PC-3 (cell line): ENCODE measurements at places on chromosomes 7 and 10.

DNA sequence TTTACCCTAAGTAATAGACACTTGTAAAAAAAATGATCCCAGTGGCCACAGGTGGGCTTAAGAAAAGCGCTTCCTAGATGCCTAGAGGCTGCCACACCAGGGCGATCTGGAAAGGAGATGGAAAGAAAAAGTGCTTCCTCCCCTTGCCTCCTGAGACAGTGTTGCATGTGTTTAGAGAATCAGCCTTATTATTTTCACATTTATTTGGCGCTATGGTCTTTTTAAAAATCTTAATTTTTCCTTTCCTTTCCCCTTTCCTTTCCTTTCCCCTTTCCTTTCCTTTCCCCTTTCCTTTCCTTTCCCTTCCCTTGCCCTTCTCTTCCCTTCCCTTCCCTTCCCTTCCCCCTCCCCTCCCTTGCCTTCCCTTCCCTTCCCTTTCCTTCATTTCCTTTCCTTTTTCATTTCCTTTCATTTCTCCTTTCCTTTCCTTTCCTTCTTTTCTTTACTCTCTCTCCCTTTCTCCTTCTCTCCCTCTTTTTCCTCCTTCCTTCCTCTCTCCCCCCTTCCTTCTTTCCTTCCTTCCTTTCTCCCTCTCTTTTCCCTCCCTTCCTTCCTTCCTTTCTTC lies 7.1 kb upstream of the MKX start:
- no peak for DNase-seq

DNA sequence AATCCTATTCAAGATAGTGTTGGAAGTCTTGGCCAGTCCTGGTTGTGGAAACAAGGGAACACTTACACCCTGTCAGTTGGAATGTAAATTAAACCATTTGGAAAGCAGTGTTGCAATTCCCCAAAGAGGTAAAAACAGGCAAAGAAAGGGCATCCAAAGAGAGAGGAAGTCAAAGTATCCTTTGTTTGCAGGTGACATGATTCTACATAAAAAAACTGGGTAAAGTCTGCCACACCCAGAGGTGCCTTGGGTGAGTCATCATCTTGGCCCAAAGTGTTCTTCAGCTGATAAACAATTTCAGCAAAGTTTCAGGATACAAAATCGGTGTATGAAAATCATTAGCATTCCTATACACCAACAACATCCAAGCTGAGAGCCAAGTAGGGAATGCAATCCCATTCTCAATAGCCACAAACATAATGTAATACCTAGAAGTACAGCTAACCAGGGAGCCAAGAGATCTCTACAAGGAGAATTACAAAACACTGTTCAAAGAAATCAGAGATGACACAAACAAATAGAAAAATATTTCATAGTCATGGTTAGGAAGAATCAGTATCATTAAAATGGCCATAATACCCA lies 278.7 kb downstream of the SDK1 start:
- peak; percentile 38 for DNase-seq

DNA sequence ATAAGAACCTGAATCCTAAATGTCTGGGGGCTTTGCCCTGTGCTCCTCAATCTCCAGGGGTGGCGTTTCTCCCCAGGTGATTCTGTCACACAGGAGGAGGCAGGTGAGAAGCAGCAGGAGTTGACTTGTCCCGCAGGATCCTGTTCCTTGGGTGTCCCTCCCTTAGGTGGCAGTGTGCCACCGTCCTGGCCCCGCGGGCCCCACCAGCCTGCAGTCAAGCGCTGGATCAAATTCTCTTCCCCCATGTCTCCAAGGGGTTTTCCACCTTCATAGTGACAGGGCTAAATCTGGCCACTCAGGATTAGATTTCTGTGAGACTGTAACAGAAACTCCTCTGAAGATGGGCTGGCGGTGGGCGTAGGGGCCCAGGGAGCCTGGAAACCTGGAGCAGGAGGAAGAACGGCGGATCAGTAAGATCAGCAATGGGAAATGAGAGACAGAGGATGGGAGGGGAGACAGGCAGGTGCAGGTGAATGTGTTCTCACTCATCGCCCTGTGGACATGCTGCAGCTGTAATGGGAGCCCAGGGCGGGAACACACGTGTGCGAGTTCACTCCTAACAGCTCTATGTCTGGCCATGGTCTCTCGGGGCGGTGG lies 329.2 kb upstream of the COBL start:
- no peak for DNase-seq

GRCh38 chr10:121609426-121610380 lies 11.5 kb upstream of the FGFR2 start:
- no peak for DNase-seq

DNA sequence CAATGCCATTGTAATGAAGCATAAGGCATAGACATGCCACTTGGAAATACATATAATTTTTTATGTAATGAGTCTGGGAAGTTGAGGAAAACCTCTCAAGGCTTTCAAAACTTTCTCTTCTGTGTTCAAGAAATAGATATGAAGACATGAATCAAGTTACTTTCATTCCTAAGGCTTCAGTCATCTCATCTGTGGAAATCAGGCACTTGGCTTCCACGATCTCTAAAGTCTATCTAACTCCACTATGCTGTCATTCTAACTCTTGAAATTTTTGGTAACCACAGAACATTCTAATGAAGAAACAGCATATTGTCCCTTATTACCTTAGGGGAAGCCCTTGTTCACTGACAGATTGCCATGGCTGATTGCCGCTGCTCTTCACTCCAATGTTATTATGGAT lies 242.6 kb downstream of the CNTNAP2 start:
- no peak for DNase-seq

DNA sequence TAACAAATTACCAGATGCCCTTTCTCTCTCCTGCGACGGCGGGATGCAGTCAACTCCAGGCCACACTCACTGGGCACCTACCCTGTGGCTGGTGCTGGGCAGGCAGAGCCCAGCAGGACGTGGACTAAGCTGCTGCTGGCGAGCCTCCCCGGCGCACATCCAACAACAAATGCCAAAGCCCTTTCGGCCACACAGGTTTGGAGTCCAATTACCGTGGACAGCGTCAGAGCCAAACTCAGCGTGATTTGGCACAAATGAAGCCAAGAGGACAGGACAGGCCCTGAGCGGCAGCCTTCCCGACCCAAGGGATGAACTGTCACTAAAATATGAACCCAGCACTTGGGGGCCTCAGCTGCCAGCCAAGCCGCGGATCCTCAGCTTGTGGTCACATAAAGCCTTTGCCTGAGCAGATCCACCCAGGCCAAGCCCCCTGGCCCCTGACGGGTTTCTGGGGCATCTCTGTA lies 28.4 kb downstream of the DAGLB start:
- no peak for DNase-seq

DNA sequence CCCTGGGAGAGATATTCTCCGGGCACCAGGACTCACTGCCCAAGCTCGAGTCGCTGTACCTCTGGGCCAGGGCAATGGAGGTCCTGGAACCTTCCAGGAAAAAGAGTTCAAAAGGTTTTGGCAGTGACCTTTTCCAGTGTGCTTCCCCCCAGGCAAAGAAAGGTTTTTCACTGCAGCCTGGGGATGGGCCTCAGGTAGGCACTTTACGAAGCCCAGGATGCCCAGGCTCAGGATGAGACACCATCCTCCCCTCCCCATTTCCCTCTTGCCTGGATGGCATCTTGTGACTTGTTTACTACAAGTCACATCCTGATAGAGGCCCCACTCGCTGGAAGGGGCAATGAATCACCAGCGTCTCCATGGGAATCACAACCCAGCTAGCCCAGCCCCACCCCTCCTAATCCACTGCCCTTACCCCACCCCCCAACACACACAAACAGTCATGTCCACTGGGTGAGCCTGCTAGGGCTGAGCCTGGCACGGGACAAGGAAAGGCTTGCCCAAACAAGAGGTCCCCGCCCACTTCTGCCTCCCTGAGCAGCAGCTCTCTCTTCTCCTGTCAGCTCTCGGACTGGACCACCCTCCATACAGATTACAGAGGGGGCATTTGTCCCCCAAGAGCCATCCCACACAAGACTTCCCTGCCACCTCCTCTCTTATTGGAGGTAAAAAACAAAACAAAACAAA lies 93.8 kb upstream of the SMNDC1 start:
- peak; percentile 96 for DNase-seq

DNA sequence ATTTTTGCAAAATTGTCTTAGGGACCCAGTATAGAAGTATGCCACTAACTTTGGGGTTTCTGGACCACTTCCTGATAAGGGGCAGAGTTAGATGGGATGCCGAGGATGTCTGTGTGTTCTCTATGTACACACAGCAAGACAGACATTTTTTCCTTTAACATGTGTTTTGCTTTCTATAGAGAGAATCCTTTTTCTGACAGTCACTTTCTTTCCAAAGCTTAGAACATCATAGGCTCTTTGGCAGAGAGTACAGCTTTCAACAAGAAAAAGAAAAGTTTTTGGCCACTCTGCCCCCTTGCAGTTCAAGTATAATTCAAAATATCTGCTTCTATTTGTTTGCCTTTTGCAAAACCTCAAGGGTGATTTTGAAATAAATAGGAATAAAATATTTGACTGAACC lies 44.1 kb downstream of the PAPSS2 start:
- no peak for DNase-seq

DNA sequence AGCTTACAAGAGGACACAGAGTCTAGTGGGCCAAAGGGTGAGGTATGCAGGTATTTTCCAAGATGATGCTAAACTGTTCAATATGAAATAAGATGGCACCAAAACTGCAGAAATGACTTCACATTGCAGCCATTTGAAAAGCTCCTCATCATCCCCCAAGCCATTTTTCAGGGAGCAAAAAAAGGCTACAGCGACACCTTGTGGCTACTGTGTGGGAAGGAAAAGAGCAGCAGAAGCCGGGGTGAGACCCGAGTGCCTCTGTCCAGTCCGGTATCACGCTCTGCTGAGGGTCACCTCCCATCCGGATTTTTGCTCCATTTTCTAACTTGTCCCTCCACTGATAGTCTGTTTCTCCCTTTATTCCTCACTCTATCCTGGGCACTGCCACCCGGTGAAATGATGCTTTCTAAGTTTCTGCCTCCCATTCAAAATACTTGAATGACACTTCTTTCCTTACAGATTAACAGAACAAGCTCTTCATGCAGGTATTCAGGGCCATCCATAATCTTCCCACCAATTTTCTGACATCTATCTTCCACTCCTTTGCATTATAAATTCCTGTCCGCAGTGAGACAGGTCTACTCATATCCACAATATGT lies 220.2 kb downstream of the DGKI start:
- DNase-seq: peak; percentile 70

GRCh38 chr7:11548532-11548931 lies 283.5 kb downstream of the THSD7A start:
- peak; percentile 25 for DNase-seq

- peak; percentile 40 for DNase-seq
These were observed at the start of gene LANCL2 for GRCh38 chr7:55365205-55365674. Gene LANCL2 (plus strand): TSS chr7:55365337. CDS start chr7:55366026, 689 bp downstream.

DNA sequence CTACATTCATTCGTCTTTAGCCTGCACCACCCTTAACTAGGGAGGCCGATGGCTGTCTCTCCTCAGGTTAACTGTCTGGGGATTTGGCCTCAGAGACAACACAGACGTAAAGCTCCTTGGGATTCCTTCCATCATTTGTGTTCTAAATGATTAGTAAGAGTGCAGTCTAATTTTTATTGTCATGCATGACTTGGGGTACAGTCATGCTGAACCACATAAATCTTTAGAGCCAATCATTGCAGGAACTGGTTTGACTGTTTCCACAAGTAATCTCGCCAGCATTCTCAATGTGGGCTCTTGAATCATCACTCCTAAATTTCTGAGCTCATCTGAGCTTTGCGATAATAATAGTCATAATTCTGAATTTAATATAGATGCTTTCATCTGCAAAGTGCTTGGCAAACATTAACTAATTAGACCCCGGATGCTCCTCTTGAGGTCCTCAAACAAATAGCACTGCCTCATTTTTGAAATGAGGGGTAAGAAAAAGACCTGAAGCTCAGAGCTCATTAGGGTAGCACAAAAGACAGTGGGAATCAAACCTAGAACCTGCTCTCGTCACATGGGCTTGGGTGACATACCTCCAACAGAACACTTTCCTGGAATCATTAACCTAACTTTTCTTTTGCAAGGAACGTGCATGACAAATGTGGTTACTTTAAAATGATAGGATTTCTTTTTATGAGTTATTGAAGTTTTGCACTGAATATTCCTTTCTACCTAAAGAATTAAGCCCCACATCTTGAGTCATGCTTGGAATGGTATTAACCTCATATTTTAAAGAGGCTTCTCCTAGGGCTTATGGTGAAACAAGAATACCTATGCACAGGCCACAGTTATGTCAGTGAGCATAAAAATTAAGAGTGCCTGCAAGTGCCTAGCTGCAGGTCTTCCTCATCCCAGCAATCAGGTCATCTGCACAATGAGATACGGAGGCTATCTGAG lies 118.9 kb upstream of the NRP1 start:
- peak; percentile 100 for DNase-seq

GRCh38 chr7:158975526-158976467 lies 119.4 kb downstream of the DYNC2I1 start:
- peak; percentile 66 for DNase-seq

DNA sequence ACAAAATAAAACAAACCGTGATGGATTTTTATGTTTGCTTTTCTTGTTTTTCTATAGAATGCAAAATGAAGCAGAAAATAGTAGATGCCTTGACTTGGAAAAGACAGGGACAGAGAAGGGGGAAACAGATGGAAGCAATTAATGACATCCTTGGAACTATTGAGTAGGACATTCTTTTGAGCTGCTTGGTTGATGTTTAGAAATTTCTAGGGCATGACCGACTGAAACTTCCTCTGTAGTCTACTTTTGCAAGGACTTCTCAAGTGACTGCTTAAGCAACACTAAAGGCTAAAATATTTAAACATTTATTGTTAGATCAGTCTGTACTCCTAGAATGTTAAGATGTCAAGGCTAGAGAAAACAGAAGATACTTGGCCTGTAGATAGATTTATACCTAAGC lies 49.4 kb downstream of the VCL start:
- no peak for DNase-seq

- DNase-seq: no peak
These were observed 208.2 kb downstream of the TFEC start for GRCh38 chr7:115822380-115822779.

- DNase-seq: no peak
These were observed 766.4 kb downstream of the GRID1 start for GRCh38 chr10:85600026-85600743.

GRCh38 chr7:28060371-28060950 lies 120.1 kb downstream of the JAZF1 start:
- DNase-seq: no peak

DNA sequence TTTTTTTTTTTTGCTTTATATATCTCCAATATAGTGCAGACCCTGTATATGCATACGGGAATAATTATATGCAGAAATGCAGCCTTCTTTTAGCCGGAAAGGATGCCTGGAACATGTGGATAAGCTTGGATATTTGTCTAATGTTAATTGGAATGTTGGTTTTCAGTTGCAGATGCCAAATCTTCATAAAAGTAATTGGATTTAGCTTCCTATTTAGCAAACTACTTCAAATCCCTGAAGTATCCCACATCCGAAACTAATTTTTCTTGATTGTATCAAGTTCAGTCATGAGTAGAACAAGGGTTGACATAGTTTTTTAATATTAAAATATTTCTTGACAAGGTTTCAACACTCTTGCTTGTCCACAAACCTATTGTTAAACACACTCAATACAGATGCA lies 281.7 kb downstream of the BBS9 start:
- DNase-seq: no peak

- DNase-seq: no peak
These were observed 26.7 kb downstream of the ELAPOR2 start for GRCh38 chr7:87032604-87033339.

GRCh38 chr7:151311294-151311864 lies 30.2 kb upstream of the NUB1 start:
- DNase-seq: peak; percentile 25
